ENCODE measurements at places on chromosomes 16 and 17. TPM values are rescaled to one million over a fixed set of nuclear protein-coding genes. Genes with fewer than 3 reads are reported as not detected.

DNA sequence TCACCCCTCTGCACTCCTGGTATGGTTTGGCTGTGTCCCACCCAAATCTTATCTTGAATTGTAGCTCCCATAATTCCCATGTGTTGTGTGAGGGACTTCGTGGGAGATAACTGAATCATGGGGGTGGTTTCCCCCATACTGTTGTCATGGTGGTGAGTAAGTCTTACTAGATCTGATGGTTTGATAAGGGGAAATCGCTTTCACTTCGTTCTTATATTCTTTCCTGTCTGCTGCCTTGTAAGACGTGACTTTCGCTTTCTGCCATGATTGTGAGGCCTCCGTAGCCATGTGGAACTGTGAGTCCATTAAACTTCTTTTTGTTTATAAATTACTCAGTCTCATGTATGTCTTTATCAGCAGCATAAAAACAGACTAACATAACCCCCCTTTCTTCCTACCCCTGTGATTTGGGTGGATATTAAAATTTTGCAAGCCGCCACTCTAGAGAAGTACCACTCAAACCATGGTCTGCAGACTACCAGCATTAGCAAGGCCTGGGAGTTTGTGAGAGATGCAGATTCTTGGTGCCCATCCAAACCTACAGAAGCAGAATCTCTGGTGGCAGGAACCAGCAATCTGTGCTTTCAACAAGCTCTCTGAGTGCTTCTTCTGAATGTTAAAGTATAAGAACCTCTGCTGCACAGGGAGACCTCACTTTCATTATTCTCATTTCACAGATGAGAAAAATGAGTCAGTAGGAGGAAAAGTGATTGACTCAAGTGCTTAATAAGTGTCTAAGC is 999.5 kb upstream of the EEF2KMT start:
- no peak for DNase-seq

DNA sequence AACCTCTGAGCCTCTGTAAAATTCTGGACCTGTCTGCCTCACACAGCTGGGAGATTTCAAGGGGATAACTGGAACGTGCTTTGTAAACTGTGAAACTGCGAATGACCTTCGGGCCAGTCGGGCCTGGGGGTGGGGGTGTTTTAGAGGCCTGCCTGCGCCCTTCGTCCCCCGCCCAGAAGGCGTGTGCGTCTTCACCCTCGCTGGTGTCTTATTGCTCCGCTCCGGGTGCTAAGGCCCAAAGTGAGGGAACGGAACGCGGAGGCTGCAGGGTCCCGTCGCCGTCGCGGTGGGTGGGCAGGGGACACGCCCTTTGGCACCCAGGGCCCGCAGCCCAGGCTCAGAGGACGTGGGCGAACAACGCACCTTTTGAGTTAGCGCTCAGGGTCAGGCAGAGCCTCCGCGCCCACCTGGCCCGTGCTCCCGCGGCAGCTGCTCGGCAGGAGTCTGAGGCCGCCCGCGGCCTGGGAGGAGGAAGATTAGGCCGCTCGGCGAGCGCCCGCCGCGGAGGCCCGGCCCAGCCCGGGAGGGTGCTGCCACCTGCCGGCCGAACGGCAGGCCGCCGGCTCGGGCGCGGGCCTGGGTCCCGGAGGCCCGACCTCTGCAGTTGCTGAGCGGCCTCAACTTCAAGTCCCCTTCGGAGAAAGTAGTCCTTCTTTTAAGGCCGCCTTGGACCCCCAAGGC is 29.7 kb downstream of the DCAKD start:
- DNase-seq: no peak

- no peak for DNase-seq
These were observed 91.7 kb downstream of the DNAH17 start for GRCh38 chr17:78485290-78486168.

GRCh38 chr16:79839466-79840341 is 239.2 kb upstream of the MAF start:
- no peak for DNase-seq

DNA sequence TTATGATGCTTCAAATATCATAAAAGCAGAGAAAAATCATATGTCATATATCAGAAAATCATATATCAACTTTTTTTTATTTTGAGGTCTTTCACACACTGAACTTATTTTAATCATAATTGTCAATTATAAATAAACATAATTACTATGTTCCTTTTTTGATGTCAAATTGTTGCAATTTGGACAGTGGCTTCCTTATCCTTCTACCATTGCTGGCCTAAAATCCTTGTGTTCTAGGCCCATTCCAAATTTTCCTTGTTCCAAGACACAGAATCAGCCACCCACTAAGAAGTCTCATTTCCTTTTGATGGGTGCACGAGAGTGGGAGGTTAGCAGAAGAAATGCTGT is 28.9 kb downstream of the G6PC1 start:
- no peak for DNase-seq

DNA sequence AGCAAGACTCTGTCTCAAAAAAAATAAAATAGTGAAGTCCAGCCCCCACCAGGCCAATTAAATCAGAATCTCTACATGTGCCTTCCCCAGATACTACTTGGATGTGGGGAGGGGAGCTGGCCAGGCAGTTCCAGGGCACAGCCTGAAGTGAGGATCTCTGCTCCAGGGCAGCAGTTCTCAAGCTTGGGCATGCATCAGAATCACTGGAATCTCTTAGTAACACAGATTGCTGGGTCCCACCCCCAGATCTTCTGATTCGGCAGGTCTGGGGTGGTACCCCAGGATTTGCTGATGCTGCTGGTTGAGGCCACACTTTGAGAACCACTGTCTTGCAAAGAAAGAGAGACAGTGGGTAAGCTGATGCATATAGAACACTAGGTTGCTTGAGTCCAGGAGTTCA is 8.3 kb upstream of the CDH5 start:
- DNase-seq: no peak

- DNase-seq: peak; percentile 85
These were observed at the start of gene SOX9 for GRCh38 chr17:72120642-72121163. Gene SOX9 (plus strand): TSS chr17:72121020. CDS start chr17:72121392, 372 bp downstream.

DNA sequence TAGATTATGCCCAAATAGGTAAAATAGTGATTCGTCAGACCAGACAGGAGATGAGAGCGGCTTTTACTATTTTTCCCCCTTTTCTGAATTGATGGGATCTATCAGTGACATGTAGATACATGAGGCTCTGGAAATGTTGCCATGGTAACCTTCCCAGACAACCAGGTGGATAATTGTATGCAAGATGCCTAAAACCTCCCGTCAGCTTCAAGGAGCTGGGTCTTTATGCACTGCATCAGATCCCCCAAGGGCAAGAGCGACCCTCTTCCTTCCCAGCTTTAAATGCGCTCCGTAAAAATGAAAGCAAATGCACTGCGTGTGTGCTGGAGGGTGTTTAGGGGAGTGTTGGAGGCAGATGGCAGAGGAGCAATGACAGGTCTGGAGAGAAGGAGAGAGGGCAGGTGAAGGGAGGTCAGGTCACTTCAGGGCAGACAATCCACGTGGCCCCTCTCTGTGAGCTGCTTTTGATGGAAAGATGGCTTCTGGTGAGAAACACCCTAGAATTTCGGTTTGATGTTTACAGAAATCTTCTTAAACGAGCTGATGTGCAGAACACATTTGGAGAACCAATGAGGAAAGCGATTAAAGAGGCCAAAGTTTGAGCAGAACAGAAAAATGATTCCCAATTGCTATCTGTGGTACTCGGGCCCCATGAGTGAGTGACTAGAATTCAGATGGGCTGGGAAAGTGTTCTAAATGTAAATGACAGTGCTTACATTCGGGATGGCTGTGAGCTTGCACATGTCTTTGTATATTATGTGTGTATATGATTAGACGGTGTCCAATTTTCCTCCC is 461.7 kb upstream of the HSBP1 start:
- no peak for DNase-seq

GRCh38 chr17:83136156-83136555 is 56.7 kb downstream of the METRNL start:
- DNase-seq: no peak

- DNase-seq: no peak
These were observed 644 bp downstream of the QRICH2 start for GRCh38 chr17:76307299-76307965.

GRCh38 chr17:7022781-7023571 is at the start of gene BCL6B:
Gene BCL6B (plus strand): TSS chr17:7023050. CDS start chr17:7023672, 622 bp downstream.
- DNase-seq: no peak

GRCh38 chr17:72511874-72512273 is 391.1 kb downstream of the SOX9 start:
- no peak for DNase-seq

GRCh38 chr17:37024181-37024637 is 75.5 kb downstream of the AATF start:
- DNase-seq: no peak

DNA sequence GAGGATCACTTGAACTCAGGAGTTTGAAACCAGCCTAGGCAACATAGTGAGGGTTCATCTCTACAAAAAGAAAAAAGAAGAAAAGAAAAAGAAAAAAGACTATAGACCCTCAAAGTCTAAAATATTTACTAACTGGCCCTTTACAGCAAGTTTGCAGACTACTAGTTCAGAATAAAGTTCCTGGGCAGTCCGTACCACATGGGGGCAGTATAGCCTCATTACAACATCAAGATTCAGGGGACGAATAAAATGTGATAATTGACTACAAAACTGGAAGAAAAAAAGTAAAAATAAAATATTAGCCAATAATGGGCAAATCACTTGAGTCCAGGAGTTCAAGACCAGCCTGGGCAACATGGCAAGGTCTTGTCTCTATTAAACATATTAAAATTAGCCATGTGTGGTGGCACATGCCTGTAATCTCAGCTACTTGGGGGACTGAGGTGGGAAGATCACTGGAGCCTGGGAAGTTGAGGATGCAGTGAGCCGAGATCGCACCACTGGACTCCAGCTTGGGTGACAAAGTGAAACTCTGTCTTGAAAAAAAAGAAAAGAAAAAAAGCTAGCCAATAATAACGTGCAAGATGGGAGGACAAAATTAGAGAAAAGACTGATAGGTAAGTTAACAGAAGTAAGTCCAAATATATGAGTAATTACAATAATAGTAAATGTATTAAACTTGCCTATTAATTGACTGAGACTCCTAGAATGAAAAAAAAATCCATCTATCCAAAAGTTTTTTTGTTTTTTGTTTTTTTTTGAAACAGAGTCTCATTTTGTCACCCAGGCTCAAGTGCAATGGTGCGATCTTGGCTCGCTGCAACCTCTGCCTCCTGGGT is 129.4 kb upstream of the SEC14L1 start:
- peak; percentile 4 for DNase-seq

- no peak for DNase-seq
These were observed 2.9 kb upstream of the MAP1LC3B start for GRCh38 chr16:87389245-87389644.

GRCh38 chr17:10754109-10754508 is 24.3 kb upstream of the TMEM220 start:
- DNase-seq: no peak

DNA sequence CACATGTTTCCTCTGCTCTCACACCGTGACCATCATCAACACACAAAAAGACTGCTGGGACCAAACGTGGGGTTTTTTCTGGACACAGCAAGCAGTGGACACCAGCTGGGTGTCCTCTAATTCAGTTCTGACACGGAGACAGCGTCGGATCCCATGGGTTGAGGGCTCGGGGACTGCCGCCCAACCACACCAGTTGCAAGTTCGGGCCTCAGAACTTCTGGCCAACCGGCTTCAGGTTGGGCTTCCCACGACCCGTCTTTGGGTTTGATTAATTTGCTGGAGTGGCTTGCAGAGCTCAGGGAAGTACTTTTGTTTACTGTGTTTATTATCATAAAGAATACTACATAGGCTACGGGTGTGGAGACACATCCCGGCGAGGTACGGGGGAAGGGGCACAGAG is 97.8 kb downstream of the BANP start:
- DNase-seq: no peak

DNA sequence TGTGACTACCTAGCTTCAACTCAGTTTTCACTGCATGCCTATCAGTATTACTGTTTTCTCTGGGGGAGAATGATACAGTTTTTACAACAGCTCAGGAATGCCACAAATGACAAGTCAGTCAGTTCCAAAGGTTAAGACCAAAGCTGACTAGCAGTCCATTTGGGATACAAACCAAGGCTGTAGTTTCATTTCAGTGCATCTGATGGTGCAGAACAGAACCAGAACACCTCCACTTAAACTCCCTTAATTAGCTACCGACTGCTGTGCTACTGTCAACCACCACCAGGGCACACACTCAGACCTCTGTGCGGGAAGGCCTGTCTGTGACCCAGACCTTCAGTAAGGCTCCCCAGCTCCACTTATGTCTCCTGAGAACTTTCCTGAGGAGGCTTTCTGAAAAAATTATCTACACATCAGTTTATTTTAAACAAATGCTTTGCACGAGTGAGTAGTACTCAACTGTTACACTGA is 20.4 kb downstream of the NFE2L1 start:
- DNase-seq: no peak

- no peak for DNase-seq
These were observed 63.3 kb downstream of the RBFOX3 start for GRCh38 chr17:79547586-79547985.

- DNase-seq: no peak
These were observed 4.0 kb downstream of the CMTM3 start for GRCh38 chr16:66608241-66609138.

GRCh38 chr17:31052187-31052889 is 42.4 kb upstream of the NF1 start:
- no peak for DNase-seq

DNA sequence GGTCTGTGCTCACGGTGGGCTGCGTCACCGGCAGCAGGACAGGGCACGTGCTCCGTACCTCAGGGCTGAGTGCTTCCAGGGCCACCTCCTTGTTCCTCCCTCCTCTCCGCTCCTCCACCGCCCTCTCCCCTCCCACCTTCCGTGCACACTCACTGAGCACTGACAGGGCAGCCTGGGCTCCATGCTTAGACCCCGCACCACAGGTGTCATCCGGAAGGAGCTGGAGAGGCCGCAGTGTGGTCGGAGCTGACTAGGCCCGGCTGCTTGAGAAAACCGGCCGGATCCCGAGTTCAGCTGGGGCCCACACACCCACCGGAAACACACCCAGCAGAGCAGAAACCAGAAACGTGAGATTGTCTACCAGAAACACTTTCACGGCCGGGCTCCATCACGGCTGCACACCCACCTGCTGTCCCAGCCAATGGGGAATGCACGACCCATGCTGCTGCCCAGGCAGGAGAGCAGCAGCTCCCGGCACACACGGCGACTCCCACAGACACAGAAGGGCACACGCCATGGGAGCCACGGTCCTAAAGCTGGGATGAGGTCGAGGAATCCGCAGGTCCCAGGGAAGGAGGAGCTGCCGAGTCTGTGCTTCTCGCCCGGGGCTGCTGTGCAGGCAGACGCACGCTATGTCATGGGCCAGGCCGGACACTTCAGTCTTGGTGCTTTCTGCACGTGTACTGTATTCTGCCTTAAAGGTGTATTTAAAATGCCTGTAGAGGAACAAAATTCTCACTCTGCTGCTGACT is 55.0 kb upstream of the ZNF469 start:
- DNase-seq: no peak

- no peak for DNase-seq
These were observed 8.7 kb upstream of the CPD start for GRCh38 chr17:30369995-30370394.

- no peak for DNase-seq
These were observed 3.9 kb upstream of the TRIM25 start for GRCh38 chr17:56917559-56918296.

- DNase-seq: no peak
These were observed 1.1 kb downstream of the PRSS33 start for GRCh38 chr16:2786061-2786825.

The CMTM2 gene
- not detected for total RNA-seq

The NTN3 gene
- total RNA-seq: 3.2 TPM

The ZNF688 gene
- total RNA-seq: 7.7 TPM

The ERN1 gene
- total RNA-seq: 12.1 TPM

The CEP131 gene
- total RNA-seq: 26.0 TPM

The GCGR gene
- 1.6 TPM for total RNA-seq

The GALR2 gene
- 0.41 TPM for total RNA-seq

The SYT17 gene
- total RNA-seq: 5.4 TPM

The SEPTIN12 gene
- total RNA-seq: not detected

The NT5M gene
- 3.1 TPM for total RNA-seq

The BAHCC1 gene
- 77.4 TPM for total RNA-seq

The JMJD6 gene
- total RNA-seq: 60.0 TPM

Measured in Panc1 (cell line).